Activated naive CD8-positive, alpha-beta T cell treated with anti-CD3 and anti-CD28 coated beads, Interleukin-2, amount 10 ng/mL, durations not matched to agents 7 days and 5 days (primary cell): ENCODE measurements at places on chromosomes 2 and 18. TPM values are rescaled to one million over a fixed set of nuclear protein-coding genes. Genes with fewer than 3 reads are reported as not detected.

DNA sequence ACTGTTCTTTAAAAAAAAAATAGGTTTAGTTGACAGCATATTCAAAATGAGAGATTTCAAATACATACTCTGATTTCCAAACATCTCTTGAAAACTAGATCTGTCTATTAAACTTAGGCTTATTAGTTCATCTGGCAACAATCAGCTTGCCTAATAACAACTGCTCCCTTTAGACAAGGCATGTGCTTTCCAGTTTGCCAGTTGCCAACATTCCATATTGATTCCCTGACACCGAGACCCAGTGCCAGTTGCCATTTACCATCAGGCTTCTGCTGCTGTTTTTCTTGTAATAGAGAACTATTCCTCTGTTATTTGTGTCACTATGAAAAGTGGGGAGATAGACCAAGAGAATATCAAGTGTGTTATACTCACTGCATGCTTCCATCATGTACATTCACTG is 256.0 kb downstream of the C1D start:
- no peak overlapping the region for H3K4me3 ChIP-seq
- DNase-seq = no peak
- H3K27me3 ChIP-seq = no peaks in the 10 kb centered on the region

- no peak overlapping the region for H3K4me3 ChIP-seq
- H3K4me1 ChIP-seq = peaks cover 4% of the 10 kb centered on the region
- peak overlapping the region; percentile 58 for H3K27ac ChIP-seq
- no peak for DNase-seq
- H3K36me3 ChIP-seq = no peaks in the 10 kb centered on the region
Measured at GRCh38 chr18:49846718-49847470, 33.6 kb upstream of the ACAA2 start.

- peak overlapping the region; percentile 37 for H3K27ac ChIP-seq
- no peak overlapping the region for H3K4me3 ChIP-seq
- H3K27me3 ChIP-seq = peaks cover 2% of the 10 kb centered on the region
- no peak for DNase-seq
- H3K4me1 ChIP-seq = no peaks in the 10 kb centered on the region
Measured at GRCh38 chr2:16005816-16006536, 65.6 kb downstream of the MYCN start.

Gene TTC27
- 14.9 TPM for total RNA-seq

GRCh38 chr18:9861933-9862332 is 23.8 kb upstream of the TXNDC2 start:
- no peak overlapping the region for H3K4me3 ChIP-seq
- no peak for DNase-seq
- H3K4me1 ChIP-seq = peaks cover 2% of the 10 kb centered on the region
- no peaks in the 10 kb centered on the region for H3K36me3 ChIP-seq

Gene LONRF2
- total RNA-seq = 0.09 TPM

- no peak overlapping the region for H3K27ac ChIP-seq
- no peaks in the 10 kb centered on the region for H3K27me3 ChIP-seq
- peaks cover 15% of the 10 kb centered on the region for H3K4me1 ChIP-seq
- no peaks in the 10 kb centered on the region for H3K36me3 ChIP-seq
- H3K4me3 ChIP-seq = no peak overlapping the region
- no peak for DNase-seq
Measured at GRCh38 chr2:439556-440402, 151.9 kb upstream of the ALKAL2 start.

DNA sequence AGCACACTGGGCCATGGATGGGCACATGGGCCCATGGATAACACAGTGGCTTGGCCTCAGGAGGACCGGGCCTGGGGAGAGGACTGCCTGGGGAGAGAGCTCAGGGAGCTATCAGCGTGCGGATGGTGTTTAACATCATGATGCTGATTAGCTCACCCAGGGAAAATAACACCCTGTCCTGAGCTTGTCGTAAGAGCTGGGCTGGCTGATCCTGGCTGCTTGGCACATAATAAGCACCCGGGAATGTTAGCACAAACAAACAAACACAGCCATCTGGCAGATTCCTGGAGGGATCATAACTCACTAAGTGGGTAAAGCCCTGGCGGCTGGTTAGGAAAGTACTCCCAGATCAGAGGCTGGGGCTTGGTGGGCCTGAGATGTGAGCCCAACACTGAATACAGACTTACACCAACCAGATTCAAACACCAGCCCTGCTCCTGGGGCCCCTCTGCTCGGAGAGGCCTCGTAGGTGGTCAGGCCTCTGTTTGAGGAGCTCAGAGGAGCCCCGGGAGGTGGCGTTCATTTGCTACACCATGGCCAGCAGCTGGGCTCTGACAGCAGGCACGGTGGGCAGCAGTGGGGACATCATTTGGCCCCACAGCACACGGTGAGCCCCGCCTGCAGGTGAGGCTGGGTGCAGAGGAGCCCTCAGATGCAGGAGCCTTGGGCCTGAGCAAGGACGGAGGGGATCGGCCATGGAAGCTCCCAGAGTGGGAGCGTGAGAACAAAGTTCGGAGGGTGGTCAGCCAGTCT is 193.4 kb upstream of the HDAC4 start:
- H3K4me3 ChIP-seq = no peak overlapping the region
- H3K27ac ChIP-seq = no peak overlapping the region
- H3K36me3 ChIP-seq = no peaks in the 10 kb centered on the region
- H3K4me1 ChIP-seq = no peaks in the 10 kb centered on the region

GRCh38 chr2:120763508-120763907 is 27.8 kb downstream of the GLI2 start:
- no peak overlapping the region for H3K4me3 ChIP-seq
- DNase-seq = no peak
- no peaks in the 10 kb centered on the region for H3K4me1 ChIP-seq
- H3K27ac ChIP-seq = no peak overlapping the region

GRCh38 chr2:206392118-206392517 is 51.2 kb upstream of the ADAM23 start:
- H3K36me3 ChIP-seq = no peaks in the 10 kb centered on the region
- no peaks in the 10 kb centered on the region for H3K4me1 ChIP-seq
- DNase-seq = no peak

DNA sequence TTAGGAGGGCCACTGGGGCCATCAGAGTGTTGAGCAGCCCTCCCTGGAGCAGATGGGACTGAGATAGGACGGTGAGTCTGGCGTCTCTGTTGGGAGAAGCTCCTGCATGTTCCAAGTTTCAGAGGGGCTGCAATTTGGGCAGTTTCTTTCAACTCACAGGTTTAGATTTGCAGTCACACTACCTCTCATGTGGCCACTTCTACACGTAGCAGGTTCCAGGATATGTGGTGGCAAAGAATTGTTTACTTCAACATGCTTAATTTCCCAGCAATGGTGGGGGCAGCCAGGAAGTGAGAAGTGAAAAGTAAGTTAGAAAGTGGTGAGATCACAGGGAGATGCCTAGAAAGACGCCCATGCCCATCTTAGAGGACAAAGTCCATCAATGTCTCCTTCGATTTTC is 9.3 kb downstream of the NCK2 start:
- H3K27ac ChIP-seq = peak overlapping the region; percentile 85
- no peaks in the 10 kb centered on the region for H3K27me3 ChIP-seq
- DNase-seq = no peak
- peaks cover 75% of the 10 kb centered on the region for H3K4me1 ChIP-seq

- no peak overlapping the region for H3K4me3 ChIP-seq
- H3K27me3 ChIP-seq = no peaks in the 10 kb centered on the region
- H3K36me3 ChIP-seq = no peaks in the 10 kb centered on the region
- no peaks in the 10 kb centered on the region for H3K4me1 ChIP-seq
- no peak for DNase-seq
Measured at GRCh38 chr2:138414014-138414413, 87.6 kb upstream of the SPOPL start.

DNA sequence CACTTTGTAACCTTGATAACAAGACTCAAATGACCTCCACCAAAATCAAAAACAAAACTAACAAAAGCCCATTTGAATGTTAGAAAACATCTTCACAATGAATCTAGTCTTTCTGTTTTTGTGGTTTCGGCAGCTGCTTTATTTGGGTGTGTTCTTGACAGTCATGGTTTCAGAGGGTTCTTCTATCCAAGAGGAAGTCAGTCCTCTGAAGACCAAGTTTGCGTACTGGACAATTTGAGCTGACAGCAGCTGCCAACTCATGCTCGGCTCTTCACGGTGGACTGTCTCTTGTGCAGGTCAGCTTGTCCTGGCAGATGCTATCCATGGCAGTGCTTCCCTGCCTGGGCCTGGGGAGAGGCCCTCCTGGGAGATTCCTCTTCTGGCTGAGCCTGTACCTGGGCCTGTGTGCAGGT is 91.0 kb downstream of the TMEM17 start:
- peaks cover 3% of the 10 kb centered on the region for H3K27me3 ChIP-seq
- no peak for DNase-seq
- peaks cover 17% of the 10 kb centered on the region for H3K4me1 ChIP-seq
- H3K27ac ChIP-seq = no peak overlapping the region
